ENCODE measurements at places on chromosomes 5 and 9.

- DNase-seq, result peak; percentile 5
These were observed 57.4 kb downstream of the NRG2 start for GRCh38 chr5:139985733-139986132.

DNA sequence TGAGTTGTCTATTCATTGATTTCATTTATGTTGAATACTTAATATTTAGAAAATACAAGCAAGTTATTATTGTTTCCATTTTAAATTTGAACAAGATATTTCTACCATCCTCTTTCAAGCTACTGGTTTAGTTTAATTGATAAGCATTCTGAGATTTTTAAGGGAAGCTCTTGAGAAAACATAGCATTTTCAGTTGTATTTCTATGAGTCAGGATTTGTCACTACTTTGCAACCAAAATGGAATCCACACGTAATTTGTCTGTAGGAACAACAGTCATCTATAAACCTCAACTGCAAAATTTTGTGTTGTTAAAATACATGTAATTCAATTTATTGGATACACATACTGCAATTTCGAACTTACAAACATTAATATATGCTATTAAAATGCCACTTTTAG is 74.0 kb downstream of the PRR16 start:
- DNase-seq, result no peak

DNA sequence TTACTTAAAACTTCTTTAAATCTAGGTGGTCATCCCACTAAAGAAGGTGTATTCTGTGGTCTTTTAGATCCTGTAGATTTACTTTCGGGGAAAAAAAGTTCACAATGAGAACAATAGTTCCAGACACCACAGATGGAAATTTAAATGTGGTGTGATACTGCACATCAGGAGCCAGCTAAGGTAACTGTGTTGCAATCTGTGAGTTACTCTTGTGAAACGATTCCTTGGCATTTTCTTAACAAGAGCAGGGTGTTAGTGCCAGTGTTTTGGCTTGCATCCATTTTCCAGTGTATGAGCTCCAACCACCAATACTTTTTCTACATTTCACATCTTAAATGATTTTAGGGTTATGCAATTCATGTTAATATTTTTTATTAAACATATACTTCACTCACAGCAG is 674.5 kb downstream of the CETN3 start:
- no peak for DNase-seq

DNA sequence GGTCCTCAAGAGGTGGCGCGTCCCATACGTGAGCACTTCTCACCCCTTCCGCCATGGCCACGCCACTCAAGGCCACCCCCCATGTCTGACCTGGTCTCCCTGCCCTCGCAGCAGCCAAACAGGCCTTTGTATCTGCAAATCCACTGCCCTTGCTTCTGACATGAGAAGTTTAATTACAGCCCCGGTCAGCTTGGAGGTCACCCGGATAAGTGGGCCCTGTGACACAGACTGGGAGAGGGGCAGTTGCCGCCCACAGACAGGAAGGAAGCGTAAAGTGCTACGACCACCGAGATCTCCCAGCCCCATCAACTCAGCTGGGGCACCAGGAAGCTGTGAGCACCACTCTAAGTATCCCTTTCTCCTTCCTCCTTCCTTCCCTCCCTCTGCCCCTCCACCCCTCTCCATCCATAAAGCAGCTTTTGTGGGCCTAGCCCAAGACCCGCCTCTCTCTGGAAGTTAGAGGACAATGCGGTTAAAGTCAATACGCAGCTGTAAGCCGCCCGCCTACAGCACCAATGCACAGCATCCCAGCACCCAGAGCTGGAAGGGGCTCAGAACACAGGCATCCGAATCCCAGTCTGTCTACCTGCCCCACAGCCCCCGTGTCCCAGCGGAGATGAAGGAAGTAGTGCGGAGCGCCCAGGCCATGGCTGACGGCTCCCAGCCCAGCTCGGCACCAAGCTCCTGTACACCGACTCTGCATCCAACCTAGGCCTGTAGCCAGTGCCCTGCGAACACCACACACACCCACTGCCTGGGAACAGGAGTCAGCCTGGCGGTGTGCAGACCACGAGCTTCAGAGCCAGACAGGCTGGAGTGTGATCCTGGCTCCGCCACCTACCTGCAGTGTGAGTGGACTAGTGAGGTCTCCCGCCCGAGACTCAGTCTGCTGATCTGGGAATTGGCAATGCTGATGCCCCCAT is 44.8 kb upstream of the RNF130 start:
- no peak for DNase-seq

GRCh38 chr5:95382801-95383200 is 8.4 kb upstream of the FAM81B start:
- no peak for DNase-seq

GRCh38 chr5:56819060-56819881 is 3.9 kb downstream of the MAP3K1 start:
- DNase-seq, result no peak
